ENCODE measurements at places on chromosomes 13 and 19.

- DNase-seq, result no peak
Measured at GRCh38 chr13:106867249-106867648, 299.3 kb upstream of the ARGLU1 start.

DNA sequence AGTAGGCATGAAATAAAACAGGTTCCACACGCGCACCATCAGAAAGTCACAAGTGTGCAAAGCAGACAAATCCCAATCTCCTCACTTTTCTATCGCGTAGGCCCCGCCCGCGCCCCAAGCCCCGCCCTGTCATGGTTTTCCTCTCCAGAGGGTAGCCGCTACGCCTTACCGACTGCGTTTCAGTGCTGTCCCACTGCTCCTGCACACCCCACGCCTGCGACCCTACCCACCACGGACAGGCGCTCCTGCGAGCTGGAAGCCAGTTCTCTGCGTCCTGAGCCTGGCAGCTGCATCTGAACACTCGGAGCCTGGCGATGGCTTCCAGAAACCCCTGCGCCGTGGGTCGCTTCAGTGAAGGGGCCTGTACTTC is 379 bp upstream of the ZNF470 start:
- no peak for DNase-seq

DNA sequence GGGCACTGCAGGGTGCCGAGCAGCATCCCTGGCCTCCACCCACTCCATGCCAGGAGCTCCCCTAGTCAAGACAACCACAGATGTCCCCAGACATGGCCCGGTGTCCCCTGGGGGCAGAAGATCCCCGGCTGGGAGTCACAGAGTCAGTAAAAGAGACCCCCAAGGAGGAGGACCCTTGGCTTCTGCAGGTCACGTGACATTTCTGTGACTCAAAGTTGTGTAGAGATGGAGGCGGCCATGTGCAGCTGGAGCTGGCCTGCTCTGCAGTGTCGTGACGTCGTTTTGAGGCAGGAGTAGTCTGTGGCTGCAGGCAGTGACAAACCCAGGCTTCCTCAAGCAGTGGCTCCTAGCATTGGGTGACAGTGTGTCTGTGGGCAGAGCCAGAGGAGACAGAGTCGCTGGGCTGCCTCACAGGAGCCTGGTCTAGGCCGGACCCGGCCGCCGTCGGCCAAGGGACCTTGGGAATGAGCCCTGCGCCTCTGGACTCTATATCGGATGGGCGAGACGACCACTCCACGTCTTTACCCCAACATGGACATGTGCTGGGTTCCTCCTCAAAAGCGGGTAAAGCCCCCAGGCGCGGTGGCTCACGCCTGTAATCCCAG is 7.7 kb upstream of the DIRAS1 start:
- DNase-seq, result no peak

DNA sequence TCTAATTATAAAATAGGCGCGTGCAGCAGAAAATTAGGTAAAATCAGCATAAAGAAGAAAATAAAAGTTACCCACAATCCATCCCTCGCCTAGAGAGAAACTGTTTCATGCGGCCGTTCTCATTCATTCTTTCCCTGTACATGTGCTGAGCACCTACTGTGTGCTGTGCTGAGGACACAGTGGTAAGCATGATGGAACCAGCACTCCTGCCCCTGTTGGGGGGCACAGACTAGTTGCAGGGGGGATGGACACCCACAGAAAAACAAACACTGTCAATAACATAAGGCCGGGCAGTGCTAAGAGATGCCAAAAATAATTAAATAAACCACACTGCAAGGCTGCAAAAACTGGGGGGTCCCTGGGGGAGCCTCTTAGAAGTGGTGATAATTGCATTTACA is 43.3 kb downstream of the PTPRS start:
- DNase-seq, result no peak

DNA sequence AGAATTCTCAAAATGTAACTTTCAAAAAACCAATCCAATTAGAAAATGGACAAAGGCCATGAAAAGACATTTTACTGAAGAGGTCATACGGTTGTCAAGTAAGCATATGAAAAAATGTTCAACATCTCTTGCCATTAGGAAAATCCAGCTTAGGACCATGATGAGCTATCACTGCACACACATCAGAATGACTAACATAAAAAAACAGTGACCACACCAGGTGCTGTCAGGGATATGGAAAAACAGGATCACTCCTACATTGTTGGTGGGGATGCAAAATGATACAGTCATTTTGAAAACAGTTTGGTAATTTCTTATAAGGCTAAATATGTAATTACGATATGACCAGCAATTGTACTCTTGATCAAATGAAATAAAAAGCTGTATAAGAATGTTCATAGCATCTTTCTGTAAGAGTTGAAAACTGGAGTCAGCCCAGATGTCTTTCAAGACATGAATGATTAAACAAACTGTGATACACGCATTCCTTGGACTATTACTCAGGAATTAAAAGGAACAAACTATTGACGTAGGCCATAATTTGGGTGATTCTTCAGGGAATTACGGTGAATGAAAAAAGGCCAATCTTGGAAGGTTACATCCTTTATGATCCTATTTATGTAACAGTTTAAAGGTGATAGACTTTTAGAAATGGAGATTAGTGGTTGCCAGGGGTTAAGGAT is 26.9 kb upstream of the RCBTB2 start:
- no peak for DNase-seq

DNA sequence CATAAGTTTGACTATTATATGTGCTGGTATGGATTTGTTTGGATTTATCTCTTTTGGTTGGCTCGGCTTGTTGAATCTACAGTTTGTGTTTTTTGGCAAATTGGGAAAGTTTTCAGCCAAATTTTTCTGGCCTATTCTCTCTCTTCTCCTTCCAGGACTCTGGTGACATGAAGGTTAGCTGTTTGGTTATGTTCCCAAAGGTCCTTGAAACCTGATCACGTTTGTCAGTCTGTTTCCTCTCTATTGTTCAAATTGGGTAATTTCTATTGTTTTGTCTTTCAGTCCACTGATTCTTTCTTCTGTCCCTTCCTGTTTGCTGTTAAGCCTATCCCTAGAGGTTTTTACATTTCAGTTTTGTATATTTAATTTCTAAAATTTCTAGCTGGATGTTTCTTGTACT is 81.5 kb upstream of the SHISA2 start:
- DNase-seq, result no peak

GRCh38 chr13:27728271-27728670 is 64.0 kb upstream of the GSX1 start:
- no peak for DNase-seq

GRCh38 chr19:4803736-4804695 is 12.5 kb downstream of the FEM1A start:
- DNase-seq, result no peak

GRCh38 chr13:59846845-59847620 is 316.7 kb downstream of the DIAPH3 start:
- no peak for DNase-seq

GRCh38 chr13:76619631-76620030 is 266.6 kb downstream of the KCTD12 start:
- DNase-seq, result no peak
